T-helper 1 cell (primary cell): ENCODE measurements at places on chromosomes 11 and 22.

DNA sequence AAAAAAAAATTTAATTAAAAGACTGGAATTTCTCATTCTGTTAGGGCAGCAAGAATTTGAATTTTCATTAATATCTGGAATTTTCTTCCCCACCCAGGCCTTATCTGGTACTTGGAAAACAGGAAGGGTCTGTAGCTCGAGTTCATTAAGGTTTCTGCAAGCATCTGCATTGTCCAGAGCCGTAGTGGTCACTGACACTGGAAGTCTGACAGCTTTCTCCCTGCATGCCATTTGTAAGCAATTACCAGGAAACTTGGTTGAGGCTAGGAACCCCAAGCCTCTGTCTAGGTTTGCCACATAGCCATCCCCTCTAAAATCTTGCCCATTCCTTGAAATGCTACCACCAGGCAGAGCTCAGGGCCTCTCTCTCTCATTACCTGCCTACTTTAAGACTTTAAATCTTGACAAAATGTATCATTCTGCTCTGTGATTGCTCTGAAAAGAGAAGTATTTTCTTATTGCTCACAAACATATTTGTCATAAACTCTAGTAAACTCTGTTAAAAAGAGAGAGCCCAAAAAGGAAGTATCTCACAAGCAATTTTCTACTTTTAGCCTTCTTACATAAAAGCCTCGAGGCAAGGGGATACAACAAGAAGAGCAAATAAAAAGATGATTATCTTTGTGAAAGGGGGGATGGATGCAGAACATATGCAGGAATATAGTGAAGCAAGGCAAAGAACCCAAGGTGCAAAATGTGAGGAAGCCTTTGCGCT lies 5.5 kb upstream of the PGM2L1 start:
- DNase-seq, result no peak

DNA sequence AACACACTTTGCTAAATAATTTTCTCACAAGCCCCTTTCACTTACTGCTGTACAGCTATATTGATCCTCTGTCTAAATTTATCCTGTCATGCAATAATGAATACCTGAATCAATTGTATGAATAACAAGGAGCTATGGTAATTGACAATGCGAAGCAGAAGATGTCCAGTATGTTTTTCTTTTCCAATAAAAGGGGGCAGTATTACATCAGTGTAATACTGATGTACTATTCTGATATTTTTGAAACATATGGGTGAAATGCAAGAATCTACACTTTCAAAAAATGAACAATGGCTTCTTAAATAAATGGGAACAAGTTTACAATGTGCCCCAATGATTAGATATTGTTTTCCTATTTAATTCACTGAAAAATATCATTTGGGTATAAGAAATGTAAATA lies 315.1 kb downstream of the SOX6 start:
- no peak for DNase-seq

- DNase-seq, result no peak
Observed at GRCh38 chr11:95465887-95466286, 234.9 kb upstream of the SESN3 start.

DNA sequence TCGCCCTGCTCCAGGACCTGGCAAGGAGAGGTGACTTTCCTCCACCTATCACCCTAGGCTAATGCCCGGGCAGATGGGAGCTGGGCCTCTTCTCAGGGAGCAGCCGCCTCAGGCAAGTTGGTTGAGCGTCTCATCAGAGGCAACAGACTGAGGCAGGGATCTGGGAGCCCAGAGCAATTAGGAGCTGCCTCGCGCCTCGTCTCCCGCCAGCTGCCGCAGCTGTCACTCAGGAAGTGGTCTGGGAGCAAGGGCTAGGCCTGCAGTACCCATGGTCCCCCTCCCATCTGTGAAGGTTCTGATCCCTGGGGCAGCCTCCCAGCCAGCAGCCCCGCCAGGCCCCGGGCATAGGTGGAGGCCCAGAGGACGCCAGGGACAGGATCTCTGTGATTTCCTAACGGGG lies 4.6 kb upstream of the CABP7 start:
- DNase-seq, result no peak

DNA sequence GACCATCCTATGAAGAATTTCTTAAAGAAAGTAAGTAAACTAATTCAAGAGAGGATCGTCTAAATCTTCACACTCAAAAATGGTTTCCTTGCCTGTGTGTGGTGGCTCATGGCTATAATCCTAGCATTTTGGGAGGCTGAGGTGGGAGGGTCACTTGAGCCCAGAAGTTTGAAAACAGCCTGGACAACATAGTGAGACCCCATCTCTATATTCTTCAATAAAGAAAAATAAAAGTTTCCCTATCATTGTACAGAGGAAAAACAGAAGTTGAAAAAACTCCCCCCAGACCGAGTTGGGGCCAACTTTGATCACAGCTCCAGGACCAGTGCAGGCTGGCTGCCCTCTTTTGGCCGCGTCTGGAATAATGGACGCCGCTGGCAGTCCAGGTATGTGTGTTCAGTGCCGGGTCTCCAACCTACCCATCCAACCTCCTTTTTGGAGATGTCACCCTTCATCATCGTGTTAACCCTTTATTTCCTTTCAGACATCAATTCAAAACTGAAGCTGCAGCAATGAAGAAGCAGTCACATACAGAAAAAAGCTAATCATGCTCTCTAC lies 3.0 kb downstream of the RPS25 start:
- DNase-seq, result no peak

DNA sequence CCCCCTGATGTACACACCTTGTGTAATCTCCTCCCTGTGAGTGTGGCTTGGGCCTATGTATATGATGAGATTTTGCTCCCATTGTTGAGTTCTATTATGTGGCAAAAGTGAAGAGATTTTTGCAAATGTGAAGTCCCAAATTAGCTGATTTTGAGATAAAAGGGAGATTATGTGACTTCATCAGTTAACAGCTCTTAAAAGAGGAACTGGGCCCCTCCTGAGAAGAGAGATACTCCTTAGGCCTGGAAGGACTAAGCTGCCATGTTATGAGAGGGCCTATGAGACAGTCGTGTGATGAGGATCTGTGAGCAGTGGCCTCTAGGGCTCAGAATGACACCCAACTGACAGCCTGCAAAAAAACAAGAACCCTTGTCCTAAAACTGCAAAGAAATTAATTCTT lies 93.4 kb downstream of the OR5AK2 start:
- no peak for DNase-seq

DNA sequence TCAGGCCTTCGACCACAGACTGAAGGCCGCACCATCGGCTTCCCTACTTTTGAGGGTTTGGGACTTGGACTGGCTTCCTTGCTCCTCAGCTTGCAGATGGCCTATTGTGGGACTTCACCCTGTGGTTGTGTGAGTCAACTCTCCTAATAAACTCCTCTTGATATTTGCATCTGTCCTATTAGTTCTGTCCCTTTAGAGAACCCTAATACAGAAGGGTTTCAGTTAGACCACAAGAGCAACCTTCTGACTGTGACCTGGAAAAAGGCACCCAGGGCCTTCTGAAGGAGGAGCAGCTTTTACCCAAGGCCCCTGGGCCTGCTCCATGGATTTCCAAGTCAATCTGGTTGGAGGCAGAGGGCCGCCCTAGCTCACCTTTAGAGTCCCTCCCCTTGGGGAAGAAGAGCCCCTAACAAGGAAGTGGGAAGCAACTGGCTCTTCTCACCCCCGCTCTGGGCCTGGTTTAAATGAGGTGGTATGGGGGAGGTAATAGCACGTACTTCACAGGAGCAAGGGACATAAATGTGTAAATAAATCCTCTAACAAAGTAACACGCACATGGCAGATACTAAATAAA lies 11.2 kb upstream of the CHST1 start:
- DNase-seq, result no peak

DNA sequence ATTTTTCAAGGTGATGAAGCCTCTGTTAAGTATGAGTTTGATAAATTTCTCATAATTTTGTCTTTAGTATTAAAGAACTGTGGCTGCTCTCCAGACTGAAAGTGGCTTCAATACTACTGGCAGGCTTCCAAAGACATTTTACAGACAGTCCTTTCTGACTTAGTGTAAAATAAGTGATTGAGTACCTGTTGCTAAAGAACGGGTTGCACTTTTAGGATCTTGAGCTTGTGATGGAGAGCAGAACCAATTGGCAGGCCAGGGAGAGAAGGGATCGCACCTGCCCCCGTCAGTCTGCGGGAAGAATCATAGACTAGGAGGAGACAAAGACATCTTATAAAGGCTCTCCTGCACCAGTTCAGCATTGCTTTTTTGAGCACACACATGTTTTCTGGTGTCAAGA lies 4.4 kb downstream of the NCAM1 start:
- DNase-seq, result no peak

- DNase-seq, result no peak
Observed at GRCh38 chr11:75539459-75540334, 14.0 kb upstream of the GDPD5 start.

DNA sequence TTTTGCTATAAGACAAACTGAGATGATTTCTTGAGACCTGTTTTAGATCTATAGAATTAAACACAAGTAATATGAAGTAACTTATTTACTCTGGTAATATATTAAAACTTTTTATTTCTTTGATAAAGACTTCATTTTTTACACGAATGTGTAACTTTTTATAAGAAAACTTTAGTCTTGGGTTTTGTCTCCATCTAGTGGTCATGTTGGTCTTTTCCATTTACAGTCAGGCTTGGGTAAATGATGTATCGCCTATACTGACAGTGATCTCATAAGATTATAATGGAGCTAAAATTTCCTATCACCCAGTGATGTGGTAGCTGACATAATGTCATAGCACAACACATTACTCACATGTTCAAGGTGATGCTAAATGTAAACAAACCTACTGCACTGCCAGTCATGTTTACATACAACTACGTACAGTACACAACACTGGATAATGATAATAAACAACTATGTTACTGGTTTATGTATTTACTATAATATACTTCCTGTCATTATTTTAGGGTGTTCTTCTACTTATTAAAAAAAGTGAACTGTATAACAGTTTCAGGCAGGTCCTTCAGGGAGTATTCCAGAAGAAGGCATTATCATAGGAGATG lies 7.5 kb upstream of the C11orf97 start:
- DNase-seq, result no peak

DNA sequence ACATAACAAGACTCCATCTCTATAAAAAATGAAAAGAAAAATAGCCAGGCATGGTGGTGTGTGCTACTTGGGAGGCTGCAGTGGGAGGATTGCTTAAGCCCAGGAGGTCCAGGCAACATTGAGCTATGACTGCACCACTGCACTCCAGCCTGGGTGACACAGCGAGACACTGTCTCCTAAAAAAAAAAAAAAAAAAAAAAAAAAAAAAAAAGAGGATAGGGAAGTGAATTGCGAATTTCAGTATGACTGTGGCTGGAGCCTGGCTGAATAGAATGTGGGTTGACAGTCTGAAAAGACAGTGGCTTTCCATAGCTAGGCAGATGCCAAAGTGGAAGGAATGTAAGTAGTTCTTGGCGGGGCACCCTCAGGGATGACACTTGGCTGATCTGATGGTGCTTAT lies 6.4 kb upstream of the LDHAL6A start:
- DNase-seq, result no peak
